ENCODE measurements at places on chromosomes 16 and 17.

DNA sequence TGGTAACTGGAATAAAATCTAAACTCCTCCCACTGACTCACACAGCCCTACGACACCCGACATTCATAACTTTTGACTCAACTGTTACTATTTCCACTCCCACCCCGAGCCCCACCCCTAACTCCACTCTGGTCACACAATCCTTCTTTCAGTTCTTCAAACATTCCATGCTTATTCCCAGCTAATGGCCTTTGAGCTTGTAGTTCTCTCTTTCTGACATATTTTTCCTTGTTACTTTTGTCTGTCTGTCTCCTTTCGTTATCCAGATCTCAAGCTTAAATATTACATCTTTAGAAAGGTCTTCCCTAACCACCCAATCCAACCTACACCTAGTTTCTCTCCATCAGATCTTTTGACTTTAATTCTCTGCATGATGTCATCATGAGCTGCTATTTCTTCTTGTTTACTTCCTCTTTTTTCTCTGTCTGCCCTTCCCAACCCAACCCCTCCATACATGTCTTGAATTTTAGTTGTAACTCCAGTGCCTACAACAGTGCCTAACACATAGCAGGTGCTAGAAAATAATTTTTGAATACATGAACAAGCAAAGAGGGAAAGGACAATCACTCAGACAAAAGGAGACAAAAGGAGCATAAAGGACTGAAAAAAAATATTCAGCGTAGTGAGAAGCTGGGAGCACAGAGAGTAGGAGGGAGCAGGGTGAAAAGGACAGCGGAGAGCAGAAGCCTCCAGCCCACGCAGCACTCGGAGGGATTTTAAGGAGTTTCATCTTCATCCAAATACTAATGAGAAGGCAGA, 65.2 kb upstream of the SMIM36 start:
- DNase-seq = no peak

- DNase-seq = peak; percentile 47
These were observed 49.3 kb upstream of the BCO1 start for GRCh38 chr16:81189100-81189664.

GRCh38 chr17:8371786-8372185, 4.7 kb downstream of the KRABD2 start:
- DNase-seq = no peak

- DNase-seq = no peak
These were observed 10.0 kb upstream of the PECAM1 start for GRCh38 chr17:64400642-64401041.

DNA sequence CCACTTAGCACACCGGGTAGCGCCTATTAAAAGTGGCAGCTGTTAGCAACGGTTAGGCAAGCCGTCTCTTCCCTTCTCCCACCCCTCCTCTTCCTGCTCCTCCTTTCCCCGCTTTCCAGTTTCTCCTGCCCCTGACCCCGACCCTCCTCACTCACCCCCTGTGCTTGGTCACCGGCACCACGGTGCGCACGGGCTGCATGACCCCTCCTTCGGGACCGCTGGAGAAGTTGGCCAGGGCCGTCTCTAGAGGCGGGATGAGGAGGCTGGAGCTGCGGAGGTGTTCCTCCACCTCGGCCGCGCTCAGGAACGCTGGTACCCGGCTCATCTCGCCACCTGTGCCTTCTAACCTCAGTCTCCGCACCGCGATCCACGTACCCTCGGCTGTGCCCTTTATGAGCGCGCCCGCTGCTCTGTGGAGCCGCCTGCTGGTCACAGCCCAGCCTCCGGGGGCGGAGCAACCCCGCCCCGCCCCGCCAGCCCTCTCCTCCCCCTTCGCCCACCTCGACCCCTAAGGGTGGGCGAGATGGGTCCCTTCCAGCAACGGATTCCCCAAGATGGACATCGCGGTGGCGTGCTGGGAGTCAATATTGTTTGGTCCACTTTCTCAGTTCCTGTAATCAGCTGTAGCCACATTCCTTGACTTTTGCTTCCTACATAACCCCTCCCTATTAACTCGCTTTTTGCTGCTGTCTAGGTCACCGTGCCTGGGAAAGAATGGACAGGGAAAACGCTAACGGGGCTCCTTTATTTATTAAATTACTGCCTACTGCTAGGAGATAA, at the start of gene CRYM:
TSS of gene CRYM (minus strand) at position 364 of the 780 bp plus-strand sequence. CDS start at position 325, 39 bp downstream.
- DNase-seq = no peak

DNA sequence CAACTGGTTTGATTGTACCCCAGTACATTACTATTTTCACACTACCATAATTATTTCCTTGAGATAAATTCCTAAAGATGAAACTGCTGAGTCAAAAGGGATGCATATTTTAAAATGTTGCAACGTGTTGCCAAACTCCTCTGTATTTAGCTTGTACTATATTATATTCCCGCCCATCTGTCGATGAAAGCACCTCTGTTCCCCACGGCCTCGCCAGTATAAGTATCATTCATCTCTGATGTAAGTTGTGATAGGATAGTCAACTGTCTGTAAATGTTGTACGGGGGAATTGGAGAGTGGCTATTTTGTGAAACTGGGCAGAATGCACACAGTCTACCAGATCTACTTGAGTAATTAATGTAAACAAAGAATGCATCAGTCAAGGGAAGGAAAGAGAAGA, 47.7 kb upstream of the TNRC6A start:
- DNase-seq = no peak

GRCh38 chr16:89489040-89489897, 1.1 kb downstream of the ANKRD11 start:
- peak; percentile 78 for DNase-seq

DNA sequence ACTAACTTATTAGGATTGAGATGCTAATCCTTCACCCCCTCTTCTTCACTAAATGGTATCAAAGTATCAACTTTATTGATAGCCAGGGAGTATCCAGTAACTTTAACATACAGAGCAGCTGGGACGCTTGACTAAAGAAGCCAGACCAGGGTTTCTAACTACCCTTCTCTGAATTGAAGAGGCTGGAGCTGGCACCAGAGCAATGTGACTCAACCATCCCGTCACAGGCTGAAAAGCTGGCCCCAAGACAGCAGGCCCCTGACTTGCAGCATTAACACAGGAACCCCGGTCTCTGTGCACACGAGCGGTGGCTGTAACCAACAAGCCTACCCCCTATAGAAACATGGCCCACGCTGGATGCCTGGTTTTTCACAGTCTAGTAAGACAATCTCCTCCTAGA, 59.8 kb downstream of the ANKFN1 start:
- no peak for DNase-seq

DNA sequence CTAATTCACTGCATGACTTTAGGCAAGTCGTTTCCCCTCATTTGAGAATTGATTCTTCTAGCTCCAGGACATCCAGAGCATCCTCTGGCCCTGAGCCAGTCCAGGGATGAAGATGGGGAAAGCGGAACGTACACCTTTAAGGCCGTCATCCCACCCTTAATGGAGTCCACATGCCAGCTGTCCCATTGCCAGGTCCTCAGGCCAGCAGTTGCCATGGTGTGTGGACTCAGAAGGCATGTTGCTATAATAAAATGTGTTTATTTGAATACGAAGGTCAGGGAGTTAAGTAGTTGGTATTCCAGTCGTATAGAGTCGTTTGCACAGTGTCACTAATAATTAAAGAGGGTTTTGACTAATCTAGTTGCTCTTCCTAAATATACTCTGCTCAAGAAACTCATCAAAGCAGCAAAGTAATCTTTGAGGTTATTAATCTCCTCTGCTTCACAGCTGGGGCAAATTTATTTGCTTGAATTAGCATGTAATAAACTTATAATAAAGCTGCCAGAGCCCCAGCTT, 30.4 kb downstream of the CCDC182 start:
- DNase-seq = no peak

- DNase-seq = no peak
These were observed 30.6 kb downstream of the CDRT15 start for GRCh38 chr17:14205992-14206461.

- no peak for DNase-seq
These were observed 43.5 kb downstream of the GINS3 start for GRCh38 chr16:58435779-58436178.

DNA sequence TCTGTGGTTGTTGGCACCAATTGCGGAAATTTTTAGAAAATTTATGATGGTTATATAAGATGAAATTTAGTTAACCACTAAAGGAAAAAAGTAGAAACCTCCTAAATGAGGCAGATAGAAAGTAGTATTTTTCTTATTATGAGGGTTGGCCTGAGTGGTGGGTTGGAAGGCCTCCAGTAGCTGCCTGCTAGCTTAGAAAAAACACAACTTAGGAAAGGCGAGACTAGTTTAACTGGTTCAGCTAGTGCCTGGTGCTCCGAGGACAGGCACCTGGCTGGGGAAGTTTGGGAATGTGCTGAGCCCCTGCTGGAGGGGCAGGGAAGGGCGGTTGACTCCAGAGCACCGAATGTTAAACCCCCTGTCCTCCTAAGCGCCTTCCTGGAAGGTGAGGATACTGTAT, 19.9 kb downstream of the LDHD start:
- DNase-seq = no peak

GRCh38 chr16:81279392-81279791, 35.4 kb upstream of the GAN start:
- peak; percentile 34 for DNase-seq

GRCh38 chr16:9798474-9798873, 383.8 kb downstream of the GRIN2A start:
- no peak for DNase-seq

DNA sequence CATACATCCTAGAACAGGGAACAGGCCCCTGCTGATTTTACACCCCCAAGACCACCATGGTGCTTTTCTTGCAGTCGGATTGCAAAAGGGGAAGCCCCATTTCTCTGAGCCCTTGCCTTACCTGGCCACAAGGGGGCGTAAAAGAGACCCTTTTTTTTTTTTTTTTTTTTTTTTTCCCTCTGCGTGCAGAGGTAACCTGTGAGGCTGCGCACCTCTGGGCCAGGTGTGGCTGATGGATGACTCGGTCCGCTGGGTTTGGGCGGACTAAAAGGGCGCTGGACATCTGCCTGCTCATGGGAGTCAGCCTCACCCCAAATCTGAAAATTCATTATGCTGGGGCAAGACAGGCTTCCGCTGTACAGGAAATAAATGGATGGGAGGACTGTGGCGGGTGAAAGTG, 281.0 kb downstream of the CBLN1 start:
- DNase-seq = no peak

DNA sequence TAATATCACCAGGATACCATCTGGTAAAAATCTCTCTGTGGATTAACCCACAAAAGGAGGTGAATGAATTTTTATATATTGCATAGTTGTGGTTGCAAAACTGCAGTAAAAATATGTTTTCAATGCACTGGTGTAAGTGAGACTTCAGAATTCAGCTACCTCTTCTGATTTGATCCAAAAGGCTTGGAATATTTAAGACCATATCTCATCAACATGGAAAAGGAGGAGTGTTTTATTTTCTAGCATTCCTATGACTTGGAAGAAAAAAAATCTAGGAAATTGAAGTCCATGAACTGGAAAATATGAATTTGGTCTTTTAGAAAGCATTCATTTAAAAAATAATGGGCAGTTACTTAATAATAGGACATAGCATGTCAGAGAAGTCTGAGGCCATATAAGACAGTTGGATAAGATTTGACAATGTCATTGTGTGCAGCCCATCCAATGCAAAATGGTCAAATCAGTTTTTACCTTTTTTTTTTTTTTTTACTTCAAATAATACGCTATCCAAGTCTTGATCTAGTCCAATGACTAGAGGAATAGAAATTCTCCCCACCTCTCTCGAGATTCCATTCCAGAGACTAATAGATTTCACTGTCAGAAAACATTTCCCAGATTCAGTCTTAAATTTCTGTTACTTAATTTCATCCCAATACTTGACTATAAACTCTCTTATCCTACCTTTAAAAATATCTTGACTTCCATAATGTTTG, 364.9 kb upstream of the PMFBP1 start:
- DNase-seq = peak; percentile 45

DNA sequence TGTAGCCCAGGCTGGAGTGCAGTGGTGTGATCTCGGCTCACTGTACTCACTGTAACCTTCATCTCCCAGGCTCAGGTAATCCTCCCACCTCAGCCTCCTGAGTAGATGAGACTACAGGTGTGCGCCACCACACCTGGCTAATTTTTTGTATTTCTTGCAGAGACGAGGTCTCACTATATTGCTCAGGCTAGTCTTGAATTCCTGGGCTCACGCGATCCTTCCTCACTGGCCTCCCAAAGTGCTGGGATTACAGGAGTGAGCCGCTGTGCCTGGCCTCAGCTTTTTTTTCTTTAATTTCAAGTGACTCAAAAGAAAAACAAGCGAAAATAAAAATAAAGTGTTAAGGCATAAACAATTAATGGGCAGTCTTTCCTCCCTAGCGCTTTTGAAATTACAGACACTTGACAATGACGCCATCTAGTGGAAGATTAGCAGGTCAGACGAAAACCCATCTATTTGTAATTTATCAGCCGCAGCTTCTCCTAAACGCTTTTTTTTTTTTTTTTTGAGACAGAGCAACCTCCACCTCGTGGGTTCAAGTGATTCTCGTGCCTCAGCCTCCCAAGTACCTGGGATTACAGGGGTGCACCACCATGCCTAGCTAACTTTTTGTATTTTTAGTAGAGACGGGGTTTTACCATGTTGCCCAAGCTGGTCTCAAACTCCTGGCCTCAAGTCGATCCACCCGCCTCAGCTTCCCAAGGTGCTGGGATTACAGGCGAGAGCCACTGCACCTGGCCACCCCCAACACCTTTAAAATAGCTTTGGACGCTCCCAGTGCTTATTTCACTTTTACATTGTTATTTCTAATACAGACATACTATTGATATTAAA, 28.1 kb upstream of the PECAM1 start:
- DNase-seq = no peak

DNA sequence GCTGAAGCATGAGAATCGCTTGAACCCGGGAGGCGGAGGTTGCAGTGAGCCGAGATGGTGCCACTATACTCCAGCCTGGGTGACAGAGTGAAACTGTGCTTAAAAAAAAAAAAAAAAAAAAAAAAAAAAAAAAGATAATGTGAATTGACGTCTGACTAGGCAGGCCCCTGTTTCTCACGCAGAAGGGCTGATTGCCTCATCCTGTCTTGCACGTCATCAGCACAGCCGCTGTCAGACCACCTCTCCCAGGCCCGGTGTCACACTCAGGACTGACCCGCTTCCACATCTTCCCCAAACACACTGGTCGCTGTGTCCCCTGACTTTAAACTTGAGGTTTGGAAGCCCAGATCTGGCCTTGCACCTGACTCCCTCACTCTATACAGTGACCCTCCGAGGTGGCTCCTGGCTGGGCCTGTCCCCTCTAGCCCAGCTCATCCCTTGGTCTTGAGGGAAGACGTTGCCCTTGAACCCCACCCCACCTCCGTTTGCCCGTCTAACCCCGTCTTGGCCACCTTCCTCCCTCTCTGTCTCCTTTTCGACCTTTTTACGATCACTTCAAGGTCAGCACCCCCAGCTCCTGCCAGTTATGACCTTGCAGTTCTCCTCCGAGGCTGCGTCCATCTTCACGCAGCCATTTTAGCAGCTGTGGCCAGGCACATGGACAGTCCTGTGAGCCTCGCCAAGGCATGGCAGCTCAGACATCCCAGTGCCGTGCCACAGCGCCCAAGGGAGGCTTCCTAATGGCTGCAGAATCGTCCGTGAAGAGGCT, 149.9 kb upstream of the PLCG2 start:
- no peak for DNase-seq

DNA sequence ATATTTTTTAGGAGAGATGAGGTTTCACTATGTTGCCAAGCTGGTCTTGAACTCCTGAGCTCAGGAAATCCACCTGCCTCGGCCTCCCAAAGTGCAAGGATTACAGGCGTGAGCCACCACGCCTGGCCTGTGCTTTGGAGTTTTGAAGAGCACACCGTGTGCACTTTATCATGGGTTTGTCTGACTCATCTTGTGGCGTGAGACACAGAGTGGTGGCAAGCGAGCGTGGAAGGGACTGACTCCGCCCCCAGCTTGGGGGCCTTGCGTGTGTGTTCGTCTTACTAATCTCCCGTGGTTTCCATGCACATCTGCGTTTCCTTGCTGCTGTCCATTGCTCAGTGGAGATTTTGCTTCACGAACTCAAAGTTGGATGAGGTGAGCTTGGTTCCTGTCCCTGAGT, 22.9 kb downstream of the CRAMP1 start:
- no peak for DNase-seq
